ENCODE measurements at places on chromosomes 11 and 22. TPM values are rescaled to one million over a fixed set of nuclear protein-coding genes. Genes with fewer than 3 reads are reported as not detected.

DNA sequence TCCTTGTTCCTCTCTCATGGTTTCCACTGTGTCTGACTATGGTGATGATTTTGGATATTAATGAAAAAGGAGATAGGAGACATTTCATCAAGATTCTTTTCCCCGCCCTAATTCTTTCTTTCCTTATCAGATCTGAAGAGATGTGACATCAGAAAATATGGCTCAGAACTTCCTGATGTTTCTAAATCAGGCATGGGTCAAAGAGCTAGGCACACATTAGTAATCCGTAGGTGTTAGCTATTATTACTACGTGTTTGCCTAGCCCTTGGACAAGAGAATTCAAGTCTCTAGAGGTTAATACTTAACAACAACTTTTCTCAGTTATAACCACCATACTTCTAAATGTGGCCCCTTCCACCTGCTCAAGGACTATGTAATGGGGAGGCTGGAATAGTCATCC lies 5.8 kb downstream of the JOSD1 start:
- no peak for DNase-seq

DNA sequence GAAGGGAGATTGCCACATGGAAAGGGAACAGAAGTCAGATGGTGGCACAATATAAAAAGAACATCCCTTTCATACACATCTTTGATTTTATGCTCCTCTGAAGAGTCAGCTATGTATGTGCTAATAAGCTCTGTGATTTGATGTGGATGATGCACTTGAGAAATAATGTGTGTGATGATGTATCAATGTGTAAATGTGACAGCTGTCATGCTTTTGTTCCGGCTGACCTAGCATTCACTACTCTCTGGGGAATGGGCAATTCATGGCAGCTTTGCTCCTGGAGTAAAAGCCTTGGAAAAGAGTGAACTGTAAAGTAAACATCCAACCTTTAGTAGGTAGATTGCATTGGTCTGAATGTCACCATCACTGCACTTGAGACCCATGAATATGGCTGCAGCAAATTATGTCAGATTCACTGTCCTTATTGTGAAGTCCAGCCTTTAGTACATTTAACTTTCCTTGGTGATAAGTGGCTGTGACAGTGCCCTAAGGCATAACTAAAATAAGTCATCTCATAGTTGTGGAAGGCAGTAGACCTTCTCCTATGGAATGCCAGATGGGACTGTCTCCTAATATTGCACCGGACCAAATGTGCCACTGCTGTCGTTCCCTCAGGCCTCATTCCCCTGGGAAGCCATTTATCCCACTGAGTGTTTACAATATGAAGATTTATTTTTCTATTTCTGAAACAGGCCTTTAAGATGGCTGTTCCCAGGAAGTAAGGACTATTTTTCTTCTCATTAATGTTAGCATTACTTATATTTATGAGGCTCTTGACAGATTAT lies 178.2 kb upstream of the CCDC90B start:
- no peak for DNase-seq

CST6 gene
- polyA plus RNA-seq, result not detected

DNA sequence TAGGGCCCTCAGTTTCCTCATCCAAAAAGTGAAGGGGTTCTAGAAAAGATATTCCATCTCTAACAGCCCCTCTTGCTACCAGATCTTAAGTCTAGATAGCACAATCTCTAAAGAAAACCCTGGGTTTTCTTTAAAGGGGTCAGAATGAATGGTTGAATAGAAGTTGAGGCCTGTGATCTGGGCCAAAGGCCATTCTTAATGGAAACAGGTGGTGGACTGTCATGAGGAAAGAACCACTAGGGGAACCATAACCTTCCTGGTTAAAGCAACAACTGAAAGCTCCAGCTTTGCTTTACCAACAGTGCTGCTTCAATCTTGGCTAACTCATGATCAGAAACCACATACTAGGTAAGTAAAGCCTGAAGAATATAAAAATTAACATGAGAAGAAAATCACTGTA lies 1.8 kb downstream of the CELF1 start:
- DNase-seq, result no peak

DNA sequence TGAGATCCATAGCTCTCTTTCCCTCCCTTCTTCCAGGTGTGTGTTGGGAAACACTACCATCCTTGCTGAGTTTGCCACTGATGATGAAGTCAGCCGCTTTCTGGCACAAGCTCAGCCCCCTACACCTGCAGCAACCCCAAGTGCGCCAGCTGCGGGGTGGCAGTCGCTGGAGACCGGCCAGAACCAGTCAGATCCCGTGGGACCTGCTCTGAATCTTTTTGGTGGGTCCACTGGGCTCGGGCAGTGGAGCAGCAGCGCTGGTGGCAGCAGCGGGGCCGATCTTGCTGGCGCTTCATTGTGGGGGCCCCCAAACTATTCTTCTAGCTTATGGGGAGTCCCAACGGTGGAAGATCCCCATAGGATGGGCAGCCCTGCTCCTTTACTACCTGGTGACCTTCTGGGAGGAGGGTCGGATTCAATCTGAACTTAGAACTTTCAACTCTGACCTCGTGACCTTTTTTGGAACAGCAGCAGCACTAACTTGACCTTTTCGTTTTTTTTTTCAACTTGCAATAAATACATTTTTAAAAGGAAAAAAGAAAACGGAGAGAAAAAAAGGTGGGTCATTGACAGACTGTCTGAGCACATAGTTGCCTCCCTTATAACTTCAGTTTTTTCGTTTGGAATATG lies 23.4 kb upstream of the ADSL start:
- DNase-seq, result no peak

- no peak for DNase-seq
Observed at GRCh38 chr11:22449441-22449840, 111.3 kb downstream of the SLC17A6 start.

DNA sequence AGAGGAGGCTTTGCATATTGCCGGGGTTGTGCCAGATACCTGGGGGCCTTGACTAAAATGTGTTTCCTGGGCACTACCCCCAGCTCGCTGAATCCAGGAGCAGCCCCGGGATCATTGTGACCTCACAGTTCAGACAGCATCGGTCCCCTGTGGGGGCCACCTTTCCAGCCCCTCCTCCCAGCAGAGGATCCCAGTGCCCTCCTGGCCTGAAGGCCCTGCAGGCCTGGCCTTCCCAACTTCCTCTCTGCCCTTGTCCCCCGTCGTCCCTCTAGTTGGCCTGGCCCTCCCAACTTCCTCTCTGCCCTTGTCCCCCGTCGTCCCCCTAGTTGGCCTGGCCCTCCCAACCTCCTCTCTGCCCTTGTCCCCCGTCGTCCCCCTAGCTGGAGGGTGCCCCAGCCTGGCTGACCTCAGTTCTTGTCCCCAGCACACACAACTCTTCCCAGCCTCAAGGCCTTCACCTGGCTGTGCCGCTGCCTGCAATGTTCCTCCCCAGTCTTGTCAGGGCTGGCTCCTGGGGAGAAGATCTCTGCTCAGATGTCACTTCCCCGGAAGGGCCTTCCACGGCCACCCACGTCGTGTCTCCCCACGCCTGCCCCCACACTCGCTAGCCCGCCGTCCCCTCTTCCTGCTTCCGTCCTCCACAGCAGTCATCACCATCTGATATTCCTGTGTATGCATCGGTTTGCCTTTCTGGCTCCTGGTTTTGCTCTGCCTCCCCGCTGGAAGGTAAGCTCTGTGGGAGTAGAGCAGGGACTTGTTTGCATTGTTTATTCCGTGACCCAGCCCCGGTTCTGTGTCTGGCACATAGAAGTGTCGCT lies 12.6 kb upstream of the ANO1 start:
- DNase-seq, result no peak

DNA sequence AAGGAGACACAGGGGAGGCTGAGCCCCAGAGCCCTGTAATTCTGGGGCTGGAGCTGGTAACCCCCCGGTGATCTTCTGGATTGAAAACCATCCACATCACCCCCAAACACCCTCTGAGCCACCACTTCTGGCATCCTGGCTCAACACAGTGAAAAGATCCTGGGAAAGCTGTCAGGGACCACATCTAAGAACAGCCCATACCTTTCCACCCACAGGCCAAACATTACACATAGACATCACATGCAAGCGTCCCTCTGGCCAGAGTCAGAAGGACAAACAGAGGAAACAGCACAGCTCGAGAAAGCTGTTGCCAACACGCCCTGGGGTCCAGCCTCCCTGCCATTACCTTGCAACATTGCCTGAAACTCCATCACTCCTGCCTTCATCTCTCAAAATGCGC lies 469.5 kb downstream of the SOX6 start:
- DNase-seq, result no peak

DNA sequence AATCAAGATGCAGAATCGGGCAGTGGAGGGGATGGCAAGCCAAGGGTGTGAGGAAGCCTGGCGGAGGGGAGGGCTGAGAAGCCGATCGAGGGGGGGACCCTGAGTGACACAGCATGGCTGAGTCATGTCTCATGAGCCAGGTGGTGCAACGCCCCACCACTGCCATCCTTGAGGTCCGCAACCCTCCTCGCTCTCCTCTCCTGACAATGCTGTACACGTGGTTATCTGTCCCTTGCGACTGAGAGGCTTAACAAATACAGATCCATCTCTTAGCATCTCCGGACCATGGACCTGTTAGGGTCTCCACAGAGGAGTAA lies 14.2 kb downstream of the SLC22A12 start:
- no peak for DNase-seq

Measured in muscle of arm (tissue), 14 donors.